ENCODE measurements at places on chromosomes 2 and 18. TPM values are rescaled to one million over a fixed set of nuclear protein-coding genes. Genes with fewer than 3 reads are reported as not detected.
A peak's percentile ranks its signal among the peaks of the same experiment; 100 is the strongest.

NCKAP1 gene
- 86.6 TPM for total RNA-seq

MLPH gene
- total RNA-seq, result 0.65 TPM

FAM161A gene
- 0.80 TPM for total RNA-seq

LRRC30 gene
- total RNA-seq, result not detected

ACSL3 gene
- total RNA-seq, result 85.2 TPM

C2orf15 gene
- total RNA-seq, result 0.16 TPM

SULT1C2 gene
- not detected for total RNA-seq

PRKAG3 gene
- not detected for total RNA-seq

PJVK gene
- 0.87 TPM for total RNA-seq

DSG2 gene
- 43.0 TPM for total RNA-seq

DNA sequence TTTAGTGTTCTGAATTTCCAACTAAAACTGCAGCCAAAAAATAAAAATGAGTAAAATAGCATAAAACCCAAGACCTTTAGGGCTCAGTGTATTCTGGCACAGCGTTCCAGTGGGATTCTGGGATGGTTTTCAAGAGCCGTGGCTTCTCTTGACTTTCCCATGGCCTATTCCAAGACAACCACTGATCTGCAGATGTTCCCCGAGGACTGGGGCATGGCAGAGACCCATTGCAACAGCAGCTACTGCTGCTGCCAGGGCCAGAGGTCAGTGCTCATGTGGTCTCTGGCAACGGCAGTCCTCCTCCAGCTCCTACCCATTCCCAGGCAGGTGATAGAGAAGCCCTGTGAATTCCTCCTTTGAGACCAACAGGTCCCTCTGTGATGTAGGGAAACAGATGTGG lies 26.8 kb downstream of the TNP1 start:
- H3K36me3 ChIP-seq, result no peaks in the 10 kb centered on the region
- no peak overlapping the region for H3K27ac ChIP-seq
- no peak overlapping the region for H3K4me3 ChIP-seq

GRCh38 chr2:149050188-149050587 lies 11.7 kb downstream of the LYPD6B start:
- no peaks in the 10 kb centered on the region for H3K27me3 ChIP-seq
- H3K4me3 ChIP-seq, result no peak overlapping the region
- DNase-seq, result no peak
- H3K27ac ChIP-seq, result no peak overlapping the region
- H3K36me3 ChIP-seq, result no peaks in the 10 kb centered on the region

- H3K27me3 ChIP-seq, result no peaks in the 10 kb centered on the region
- no peak overlapping the region for H3K4me3 ChIP-seq
- H3K36me3 ChIP-seq, result no peaks in the 10 kb centered on the region
- no peak for DNase-seq
Observed at GRCh38 chr2:192655916-192656315, 461.2 kb upstream of the TMEFF2 start.

GRCh38 chr2:166246901-166247300 lies 119.1 kb upstream of the SCN1A start:
- H3K4me3 ChIP-seq, result no peak overlapping the region
- DNase-seq, result no peak
- H3K36me3 ChIP-seq, result no peaks in the 10 kb centered on the region
- no peak overlapping the region for H3K27ac ChIP-seq

- DNase-seq, result no peak
- no peak overlapping the region for H3K4me3 ChIP-seq
- H3K27ac ChIP-seq, result no peak overlapping the region
- peaks cover 9% of the 10 kb centered on the region for H3K36me3 ChIP-seq
- H3K4me1 ChIP-seq, result no peaks in the 10 kb centered on the region
- H3K27me3 ChIP-seq, result no peaks in the 10 kb centered on the region
Observed at GRCh38 chr18:76960528-76961035, 138.2 kb downstream of the ZNF236 start.

DNA sequence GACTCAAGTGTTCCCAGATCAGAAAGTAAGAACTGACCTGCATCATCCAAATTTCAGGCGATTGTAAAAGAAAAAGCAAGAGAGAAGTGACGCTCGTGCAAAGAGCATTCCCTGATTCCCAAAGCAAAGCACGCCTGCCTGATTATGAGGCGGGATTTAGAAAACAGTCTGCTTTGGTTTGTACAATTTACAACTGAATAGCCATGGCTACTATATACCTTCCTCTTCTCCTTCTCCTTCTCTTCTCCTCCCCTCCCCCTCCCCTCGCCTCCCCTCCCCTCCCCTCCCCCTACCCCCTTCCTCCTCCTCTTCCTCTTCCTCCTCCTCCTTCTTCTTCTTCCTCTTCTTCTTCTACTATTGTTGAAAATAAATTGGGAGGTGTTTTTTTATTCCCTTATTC lies 782.9 kb downstream of the GALR1 start:
- H3K27ac ChIP-seq, result no peak overlapping the region
- H3K4me3 ChIP-seq, result no peak overlapping the region
- H3K36me3 ChIP-seq, result no peaks in the 10 kb centered on the region
- peaks cover 7% of the 10 kb centered on the region for H3K27me3 ChIP-seq

- no peak for DNase-seq
- H3K27me3 ChIP-seq, result no peaks in the 10 kb centered on the region
- no peak overlapping the region for H3K4me3 ChIP-seq
- no peaks in the 10 kb centered on the region for H3K36me3 ChIP-seq
- no peak overlapping the region for H3K27ac ChIP-seq
Observed at GRCh38 chr2:63012541-63012940, 38.1 kb upstream of the OTX1 start.

DNA sequence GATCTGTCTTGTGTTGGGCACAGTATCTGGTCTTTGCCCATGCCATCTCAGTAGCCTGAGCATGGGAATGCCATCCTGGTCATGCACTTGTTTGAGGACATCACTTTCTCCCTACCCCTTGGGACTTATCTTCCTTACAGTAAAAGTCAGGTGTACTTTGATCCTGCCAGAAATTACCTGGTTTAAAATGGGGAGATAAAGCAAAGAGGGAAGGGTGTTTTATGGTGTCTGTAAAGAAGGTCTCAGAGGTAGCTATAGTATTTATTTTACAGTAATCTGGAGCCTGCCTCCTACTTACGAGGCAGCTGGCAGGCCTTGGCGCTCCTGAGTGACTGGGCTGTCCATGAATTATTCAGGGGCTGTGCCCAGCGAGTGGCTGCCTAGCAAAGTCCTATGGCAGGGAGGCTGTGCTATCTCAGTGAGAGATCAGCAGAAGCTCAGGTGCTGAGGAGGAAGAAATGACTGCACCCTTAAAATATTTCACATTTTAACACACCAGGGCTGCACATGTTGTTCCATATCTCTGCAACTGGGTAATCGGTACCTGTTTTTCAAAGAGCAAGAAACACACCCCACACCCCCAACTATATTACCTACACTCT lies 93.9 kb downstream of the SPTBN1 start:
- no peak overlapping the region for H3K4me3 ChIP-seq
- no peaks in the 10 kb centered on the region for H3K36me3 ChIP-seq
- no peak overlapping the region for H3K27ac ChIP-seq

DNA sequence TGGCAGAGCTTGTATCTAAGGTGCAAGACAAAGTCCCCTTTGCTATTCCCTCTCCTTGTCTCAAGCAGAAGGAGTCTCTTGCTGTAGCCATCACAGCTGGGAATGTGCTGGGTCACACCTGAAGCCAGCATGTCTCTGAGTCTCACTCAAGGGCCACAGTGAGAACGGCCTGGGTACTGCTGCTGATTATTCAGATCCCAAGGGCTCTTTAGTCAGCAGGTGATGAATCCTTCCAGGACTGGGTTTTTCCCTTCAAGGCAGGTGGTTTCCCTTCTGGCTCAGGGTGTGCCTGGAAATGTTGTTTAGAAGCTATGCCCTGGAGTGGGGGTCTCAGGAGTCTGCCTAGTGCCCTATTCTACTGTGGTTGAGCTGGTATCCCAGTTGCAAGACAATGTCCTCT lies 356.3 kb downstream of the PARD3B start:
- no peak overlapping the region for H3K27ac ChIP-seq
- H3K4me3 ChIP-seq, result no peak overlapping the region
- no peak for DNase-seq
- no peaks in the 10 kb centered on the region for H3K36me3 ChIP-seq
- H3K27me3 ChIP-seq, result no peaks in the 10 kb centered on the region
- no peaks in the 10 kb centered on the region for H3K4me1 ChIP-seq

- H3K27me3 ChIP-seq, result no peaks in the 10 kb centered on the region
- peaks cover 3% of the 10 kb centered on the region for H3K4me1 ChIP-seq
- H3K4me3 ChIP-seq, result no peak overlapping the region
- no peak for DNase-seq
- no peaks in the 10 kb centered on the region for H3K36me3 ChIP-seq
Observed at GRCh38 chr2:219681694-219682300, 54.4 kb downstream of the SLC4A3 start.

GRCh38 chr2:136238286-136239078 lies 120.5 kb upstream of the CXCR4 start:
- H3K36me3 ChIP-seq, result no peaks in the 10 kb centered on the region
- H3K27me3 ChIP-seq, result no peaks in the 10 kb centered on the region
- DNase-seq, result no peak
- no peak overlapping the region for H3K4me3 ChIP-seq
- H3K4me1 ChIP-seq, result no peaks in the 10 kb centered on the region
- H3K27ac ChIP-seq, result no peak overlapping the region

DNA sequence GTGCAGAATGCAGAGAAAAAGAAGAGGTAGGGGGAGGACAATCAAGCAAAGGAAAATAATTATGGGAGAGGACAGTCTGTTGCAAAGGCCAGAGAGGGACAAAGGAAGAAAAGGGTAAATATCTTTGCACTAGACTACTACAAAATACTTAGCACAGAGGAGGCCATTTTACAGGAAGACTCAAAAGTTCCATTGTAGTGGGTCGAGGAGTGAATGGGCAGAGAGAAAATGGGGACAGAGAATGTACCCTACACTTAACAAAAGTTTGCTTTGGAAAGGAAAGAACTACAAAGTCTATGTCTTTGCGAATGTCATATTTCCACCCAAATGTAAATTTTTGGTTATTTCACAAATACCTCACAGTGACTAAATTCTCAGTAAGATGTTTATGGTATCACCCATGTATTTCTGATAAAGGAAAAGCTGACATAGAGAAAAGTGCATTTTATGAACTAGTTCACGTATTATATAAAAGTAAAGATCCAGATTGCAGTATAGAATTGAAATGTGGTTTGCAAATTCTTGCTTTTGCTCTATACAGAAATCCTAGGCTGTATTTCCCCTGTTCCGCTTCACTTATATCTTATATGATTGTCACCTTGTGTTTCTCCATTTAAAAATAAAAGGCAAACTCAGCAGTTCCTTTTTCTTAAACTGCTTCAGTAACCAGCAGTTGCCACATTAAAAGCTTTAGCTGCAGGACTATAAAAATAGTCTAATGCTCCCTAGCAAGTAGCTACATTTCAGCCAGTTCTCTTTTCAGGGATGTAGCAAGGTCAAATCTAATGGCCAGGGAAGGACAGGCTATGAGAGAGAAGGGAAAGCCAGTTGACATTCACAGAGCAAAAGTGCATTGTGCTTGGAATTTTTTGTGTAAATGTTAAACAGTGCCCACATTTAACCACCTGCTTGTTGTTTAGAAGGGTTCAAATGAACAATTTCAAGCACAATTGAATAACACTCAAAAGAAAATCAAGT lies 79.7 kb upstream of the CYTIP start:
- H3K4me3 ChIP-seq, result no peak overlapping the region
- no peaks in the 10 kb centered on the region for H3K36me3 ChIP-seq
- H3K27ac ChIP-seq, result no peak overlapping the region
- H3K4me1 ChIP-seq, result no peaks in the 10 kb centered on the region
- H3K27me3 ChIP-seq, result no peaks in the 10 kb centered on the region
- DNase-seq, result no peak

DNA sequence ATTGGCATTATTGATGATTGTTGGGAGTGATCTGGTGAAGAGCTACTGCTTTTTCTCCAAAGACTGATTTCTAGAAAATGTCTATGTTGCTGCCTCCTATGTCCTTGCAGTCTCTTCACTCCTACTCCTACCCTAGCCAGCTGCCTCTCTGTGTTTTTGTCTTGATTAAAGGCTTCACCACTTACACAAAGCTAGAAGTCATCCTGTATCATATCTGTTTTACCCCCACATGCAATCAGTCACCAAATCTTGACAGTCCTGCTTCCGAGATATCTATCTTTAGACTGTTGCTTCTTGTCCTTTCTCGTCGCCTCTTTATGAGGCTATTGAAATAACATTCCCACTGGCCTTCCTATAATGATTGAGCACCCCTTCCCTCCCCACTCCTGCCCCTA lies 84.5 kb upstream of the ITGA4 start:
- H3K4me1 ChIP-seq, result no peaks in the 10 kb centered on the region
- no peak overlapping the region for H3K4me3 ChIP-seq
- no peaks in the 10 kb centered on the region for H3K36me3 ChIP-seq
- no peak for DNase-seq
- H3K27ac ChIP-seq, result no peak overlapping the region
- H3K27me3 ChIP-seq, result no peaks in the 10 kb centered on the region

- H3K27ac ChIP-seq, result no peak overlapping the region
- peaks cover 54% of the 10 kb centered on the region for H3K27me3 ChIP-seq
- H3K36me3 ChIP-seq, result no peaks in the 10 kb centered on the region
- DNase-seq, result peak; percentile 47
Observed at GRCh38 chr2:241209271-241209670, 20.8 kb downstream of the ANO7 start.

DNA sequence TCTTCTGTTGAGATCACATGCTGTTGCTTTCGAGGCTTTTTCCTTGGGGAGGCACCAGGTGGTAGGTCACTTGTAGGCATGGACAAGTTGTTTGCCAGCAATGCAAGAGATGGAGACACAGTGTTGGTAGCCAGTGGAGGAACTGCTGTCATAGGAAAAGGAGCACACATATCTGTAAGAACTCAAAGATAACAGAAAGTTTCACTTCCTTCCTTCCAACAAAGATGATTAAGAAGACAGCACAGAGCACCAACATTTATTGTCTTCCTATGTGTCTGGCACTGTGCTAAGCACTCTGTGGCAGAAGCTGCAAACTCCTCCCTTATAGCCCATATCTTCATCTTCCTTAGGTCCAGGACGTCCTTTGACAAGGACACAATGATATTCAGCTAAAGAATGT lies 64.5 kb upstream of the AMMECR1L start:
- H3K36me3 ChIP-seq, result peaks cover 79% of the 10 kb centered on the region
- H3K4me3 ChIP-seq, result no peak overlapping the region
- no peaks in the 10 kb centered on the region for H3K27me3 ChIP-seq
- H3K4me1 ChIP-seq, result no peaks in the 10 kb centered on the region
- no peak overlapping the region for H3K27ac ChIP-seq

DNA sequence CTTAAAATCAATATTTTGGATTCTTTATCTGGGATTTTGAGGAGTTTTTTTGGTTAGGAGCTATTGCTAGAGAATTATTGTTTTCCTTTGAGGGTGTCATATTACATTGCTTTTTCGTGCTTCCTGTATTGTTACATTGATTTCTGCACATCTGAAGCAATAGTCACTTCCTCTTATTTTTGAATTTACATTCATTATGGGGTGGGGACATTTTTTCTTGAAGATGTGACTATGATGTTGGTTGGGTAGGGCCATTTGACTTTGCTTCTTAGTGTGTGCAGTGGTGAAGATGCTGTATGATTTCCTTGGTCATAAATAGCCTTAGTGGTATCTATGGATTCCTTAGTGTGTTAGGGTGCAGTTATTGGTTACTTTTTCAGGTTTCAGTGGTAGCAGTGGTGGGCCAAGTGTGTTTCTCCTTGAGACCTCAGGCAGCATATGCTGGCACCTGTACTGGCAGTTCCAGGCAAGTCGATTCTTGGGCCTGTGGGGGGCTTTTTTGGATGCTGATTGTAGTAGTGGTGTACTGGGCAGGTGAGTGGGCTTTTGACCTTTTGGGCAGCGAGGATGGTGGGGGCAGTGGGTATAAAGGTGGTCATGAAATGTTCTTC lies 61.8 kb downstream of the ARHGAP25 start:
- H3K4me1 ChIP-seq, result no peaks in the 10 kb centered on the region
- no peaks in the 10 kb centered on the region for H3K27me3 ChIP-seq
- H3K27ac ChIP-seq, result no peak overlapping the region
- no peak for DNase-seq

GRCh38 chr2:29108225-29108624 lies 7.0 kb upstream of the CLIP4 start:
- H3K4me1 ChIP-seq, result no peaks in the 10 kb centered on the region
- no peaks in the 10 kb centered on the region for H3K36me3 ChIP-seq
- H3K27me3 ChIP-seq, result peaks cover 9% of the 10 kb centered on the region
- no peak overlapping the region for H3K27ac ChIP-seq
- H3K4me3 ChIP-seq, result no peak overlapping the region
- DNase-seq, result no peak
